Thoracic aorta (tissue), 2 donors: ENCODE measurements at places on chromosomes 13 and 19.

DNA sequence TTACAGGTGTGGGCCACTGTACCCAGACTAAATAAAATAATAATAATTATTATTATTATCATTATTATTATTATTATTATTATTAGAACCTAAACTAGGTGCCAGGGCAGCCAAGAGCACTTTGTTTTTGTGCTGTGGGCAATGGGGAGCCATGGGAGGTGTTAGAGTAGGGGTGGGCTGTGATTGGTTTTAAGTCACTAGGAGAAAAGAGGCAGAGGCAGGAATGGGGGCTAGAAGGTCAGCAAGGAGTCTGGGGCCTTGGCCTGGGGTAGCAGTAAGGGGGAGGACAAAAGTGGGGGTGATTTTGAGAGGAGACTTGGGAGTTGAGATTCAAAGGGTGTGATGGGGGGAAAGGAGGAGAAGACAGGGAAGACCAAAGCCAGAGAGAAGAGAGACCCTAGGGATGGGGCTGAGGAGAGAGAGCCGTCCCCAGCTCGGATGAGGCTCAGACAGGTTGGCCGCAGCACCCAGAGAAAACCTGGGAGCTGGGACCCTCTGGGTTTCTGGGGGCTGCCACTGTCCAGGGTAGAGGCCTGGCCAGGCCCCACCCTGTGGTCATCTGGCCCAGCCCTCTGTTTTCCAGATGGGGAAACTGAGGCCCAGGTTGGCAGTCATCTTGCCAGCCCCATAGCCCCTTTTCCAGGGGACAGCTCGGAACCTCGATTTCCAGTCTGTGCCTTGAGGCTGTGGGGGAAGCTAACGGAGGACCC lies 17.8 kb upstream of the BTBD2 start:
- DNase-seq, result no peak
- H3K4me3 ChIP-seq, result no peak overlapping the region

DNA sequence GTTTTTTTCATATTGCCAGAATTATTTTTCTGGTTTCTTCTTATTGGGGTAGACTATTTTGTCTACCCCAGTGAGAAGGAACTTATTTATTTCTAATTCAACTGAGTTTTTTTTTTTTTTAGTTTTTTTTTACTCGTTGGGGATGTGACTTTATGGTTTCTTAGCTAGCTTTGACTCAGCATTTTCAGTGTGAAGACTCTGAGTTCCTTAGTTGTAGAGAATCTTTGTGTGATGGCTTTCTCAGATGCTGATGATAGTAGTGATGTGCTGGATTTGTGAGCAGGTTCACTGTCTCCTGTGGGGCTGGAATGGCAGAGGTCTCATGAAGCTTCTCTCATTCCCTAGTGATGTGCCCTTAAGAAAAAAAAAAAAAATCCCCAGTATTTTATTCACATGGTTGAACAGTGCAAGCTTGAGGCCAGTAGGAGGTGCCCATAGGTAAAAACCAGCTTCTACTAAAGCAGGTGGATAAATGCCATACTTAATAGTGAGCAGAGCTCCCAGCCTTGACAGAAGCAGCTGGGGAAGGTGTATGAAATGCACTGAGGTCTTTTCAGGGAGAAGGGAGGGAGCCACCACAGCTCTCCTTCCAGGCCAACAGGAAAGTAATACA lies 106.2 kb upstream of the KLF5 start:
- H3K27me3 ChIP-seq, result no peaks in the 10 kb centered on the region
- no peak overlapping the region for H3K4me3 ChIP-seq
- H3K4me1 ChIP-seq, result no peaks in the 10 kb centered on the region
- DNase-seq, result no peak
- H3K27ac ChIP-seq, result no peak overlapping the region
- H3K36me3 ChIP-seq, result no peaks in the 10 kb centered on the region

DNA sequence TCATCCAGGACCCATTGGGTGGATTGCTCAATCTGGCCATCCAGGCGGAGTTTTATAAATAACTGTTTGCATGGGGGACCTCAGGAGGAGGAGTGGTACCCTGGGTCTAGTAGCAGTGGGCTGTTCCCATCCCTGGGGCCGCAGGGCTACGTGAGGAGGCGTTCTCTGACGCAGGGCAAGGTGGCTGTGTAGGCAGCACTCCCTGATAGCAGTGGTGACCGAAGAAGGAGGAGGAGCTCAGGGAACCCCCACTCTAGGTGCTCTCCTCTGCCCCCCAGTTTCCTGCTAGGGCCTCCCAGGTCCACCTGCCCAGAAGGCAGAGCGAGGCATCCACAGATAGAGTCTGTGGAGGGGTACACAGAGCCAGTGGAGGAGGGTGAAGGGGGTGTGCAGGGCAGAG lies 64.1 kb downstream of the CCNE1 start:
- H3K4me3 ChIP-seq, result no peak overlapping the region
- H3K27me3 ChIP-seq, result peaks cover 6% of the 10 kb centered on the region
- DNase-seq, result no peak
- no peaks in the 10 kb centered on the region for H3K36me3 ChIP-seq

GRCh38 chr19:33797802-33798671 lies 1.4 kb downstream of the KCTD15 start:
- DNase-seq, result no peak
- no peaks in the 10 kb centered on the region for H3K27me3 ChIP-seq
- H3K36me3 ChIP-seq, result no peaks in the 10 kb centered on the region
- peaks cover 25% of the 10 kb centered on the region for H3K4me1 ChIP-seq

GRCh38 chr19:3775374-3775711 lies 3.3 kb upstream of the RAX2 start:
- H3K4me3 ChIP-seq, result no peak overlapping the region
- no peaks in the 10 kb centered on the region for H3K36me3 ChIP-seq
- H3K27me3 ChIP-seq, result no peaks in the 10 kb centered on the region
- DNase-seq, result no peak
- H3K27ac ChIP-seq, result no peak overlapping the region

GRCh38 chr13:27425158-27425917 lies 919 bp downstream of the GTF3A start:
- peak overlapping the region; percentile 87 for H3K4me3 ChIP-seq
- no peaks in the 10 kb centered on the region for H3K27me3 ChIP-seq
- no peak for DNase-seq
- peaks cover 17% of the 10 kb centered on the region for H3K4me1 ChIP-seq
- peak overlapping the region; percentile 82 for H3K27ac ChIP-seq

DNA sequence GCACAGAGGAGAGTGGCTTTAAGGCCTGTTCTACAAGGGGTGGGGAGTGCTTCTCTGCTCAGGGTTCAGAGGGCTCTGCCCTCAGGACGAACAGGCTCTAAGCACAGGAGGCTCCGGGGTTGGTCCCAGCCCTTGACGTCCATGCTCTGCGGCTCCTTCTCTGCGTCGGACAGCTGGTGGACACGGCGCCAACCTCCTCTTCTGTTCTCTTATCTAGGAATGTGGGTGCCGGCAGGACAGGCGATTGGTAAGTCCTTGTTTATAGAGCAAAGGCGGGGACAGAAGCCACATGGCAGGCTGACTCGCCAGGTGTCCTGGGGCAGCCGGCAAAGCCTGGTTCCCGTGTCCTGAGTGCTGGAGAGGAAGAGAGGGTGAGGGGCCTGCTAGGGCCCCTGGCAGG lies 8.4 kb upstream of the RPS15 start:
- no peak overlapping the region for H3K4me3 ChIP-seq
- H3K4me1 ChIP-seq, result no peaks in the 10 kb centered on the region
- no peaks in the 10 kb centered on the region for H3K27me3 ChIP-seq
- no peak for DNase-seq

- peaks cover 17% of the 10 kb centered on the region for H3K36me3 ChIP-seq
- no peaks in the 10 kb centered on the region for H3K4me1 ChIP-seq
- no peak overlapping the region for H3K4me3 ChIP-seq
- H3K27me3 ChIP-seq, result no peaks in the 10 kb centered on the region
These were observed 14.5 kb downstream of the SLC46A3 start for GRCh38 chr13:28704282-28704681.
